ENCODE measurements at places on chromosomes 5 and 9.

- DNase-seq: no peak
These were observed 23.1 kb downstream of the DDX31 start for GRCh38 chr9:132646726-132647125.

DNA sequence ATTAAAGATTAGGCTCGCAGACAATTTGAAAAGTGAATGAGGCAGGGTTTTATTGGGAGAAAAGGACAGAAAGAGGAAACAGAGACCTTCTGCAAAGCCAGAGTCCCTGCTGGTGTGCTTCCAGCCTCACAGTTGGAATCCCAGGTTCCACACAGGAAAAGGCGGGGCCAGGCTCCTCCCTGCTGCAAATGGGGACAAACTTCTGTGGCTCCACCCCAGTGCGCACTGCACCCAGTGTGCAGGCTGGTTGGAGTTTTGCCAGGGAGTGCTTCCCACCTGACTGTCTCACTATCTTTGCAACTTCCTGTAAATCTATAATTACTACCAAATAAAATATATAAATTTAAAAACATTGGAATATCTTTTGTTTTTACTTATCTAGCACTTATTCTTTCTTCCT lies 386.0 kb upstream of the GRIN3A start:
- DNase-seq: no peak

- no peak for DNase-seq
These were observed 35.3 kb upstream of the BARX1 start for GRCh38 chr9:93990448-93990847.

GRCh38 chr5:71877511-71877910 lies 158.4 kb downstream of the CARTPT start:
- no peak for DNase-seq

DNA sequence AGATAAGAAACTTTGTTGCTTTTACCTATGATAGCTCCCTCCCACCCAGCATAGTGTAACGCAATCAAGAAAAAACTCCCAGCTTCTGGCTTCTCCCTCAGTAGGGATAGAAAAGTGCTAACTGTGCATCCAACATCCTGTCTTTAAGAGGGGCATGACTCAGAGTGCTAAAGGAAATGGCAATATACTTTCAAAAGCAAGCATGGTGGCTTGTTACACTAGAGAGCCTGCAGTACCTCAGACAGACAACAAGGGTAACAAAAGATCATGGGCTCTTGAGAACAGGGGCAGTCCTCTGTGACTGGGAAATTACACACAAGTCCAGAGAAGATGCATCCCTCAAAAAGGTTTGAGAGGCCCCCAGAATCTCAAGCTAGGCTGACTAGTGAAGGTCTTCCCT lies 37.8 kb downstream of the PRELID2 start:
- DNase-seq: no peak

Data from forelimb muscle (tissue), 1 donor.